Kidney capillary endothelial cell (primary cell): ENCODE measurements at places on chromosomes 1 and 21.

- DNase-seq = peak; percentile 19
Measured at GRCh38 chr1:112513112-112513870, 4.5 kb downstream of the WNT2B start.

DNA sequence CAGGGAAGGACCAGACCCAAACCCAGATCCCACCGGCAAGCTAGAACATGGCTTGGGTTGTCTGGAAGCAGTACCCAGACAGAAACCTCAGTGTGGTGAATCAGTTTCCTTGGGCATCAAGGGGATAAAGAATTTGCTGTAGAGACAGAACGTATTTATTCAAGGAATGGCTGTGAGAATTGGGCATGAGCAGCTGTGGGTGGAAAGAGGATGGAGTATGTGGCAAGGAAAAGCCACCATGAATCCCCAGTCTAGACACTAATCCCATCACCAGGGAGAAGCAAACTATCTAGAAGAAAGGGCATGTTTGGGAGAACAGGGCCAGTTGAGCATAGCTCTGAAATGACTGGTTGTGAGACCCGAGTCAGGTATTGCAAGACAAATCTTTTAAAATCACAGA lies 109.2 kb downstream of the TOMM20 start:
- DNase-seq = no peak

DNA sequence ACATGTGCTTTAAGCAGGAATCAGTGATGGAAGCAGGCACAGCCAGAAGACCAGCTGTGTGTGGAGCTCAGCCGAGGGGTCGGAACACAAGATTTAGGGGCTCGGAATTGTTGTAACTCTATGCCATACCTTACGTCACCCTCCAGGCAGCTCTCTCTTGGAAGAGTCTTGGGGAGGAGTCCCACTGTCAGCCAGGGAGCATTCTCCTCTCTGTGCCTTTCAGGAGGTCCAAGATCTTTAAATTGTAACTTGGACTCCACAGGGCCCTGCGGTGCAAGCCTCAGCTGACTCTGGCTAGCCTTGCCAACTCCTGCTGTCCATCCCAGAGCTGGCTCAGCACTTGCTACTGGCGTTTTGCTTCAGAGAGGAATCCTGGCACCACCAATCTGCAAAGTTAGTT lies 26.4 kb upstream of the ROR1 start:
- DNase-seq = no peak

- DNase-seq = peak; percentile 50
Measured at GRCh38 chr1:66334318-66334717, 199.6 kb upstream of the SGIP1 start.

GRCh38 chr1:22782406-22782805 lies 71.8 kb downstream of the EPHB2 start:
- DNase-seq = no peak

DNA sequence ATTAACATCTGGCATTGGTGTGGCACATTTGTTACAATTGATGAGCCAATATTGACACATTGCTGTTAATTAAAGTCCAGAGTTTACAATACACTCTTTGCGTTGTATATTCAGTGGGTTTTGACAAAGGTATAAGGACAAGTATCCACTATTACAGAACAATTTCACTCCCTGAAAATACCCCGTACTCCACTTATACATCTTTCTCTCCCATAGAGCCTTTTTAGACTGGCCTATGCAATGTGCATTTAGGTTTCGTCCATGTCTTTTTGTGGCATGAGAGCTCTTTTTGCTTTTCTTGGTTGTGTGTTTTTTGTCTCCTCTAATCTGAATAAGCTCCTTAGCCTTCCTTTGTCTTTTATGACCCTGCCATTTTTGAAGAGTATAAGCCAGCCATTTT lies 40.6 kb upstream of the TSNAX start:
- no peak for DNase-seq

DNA sequence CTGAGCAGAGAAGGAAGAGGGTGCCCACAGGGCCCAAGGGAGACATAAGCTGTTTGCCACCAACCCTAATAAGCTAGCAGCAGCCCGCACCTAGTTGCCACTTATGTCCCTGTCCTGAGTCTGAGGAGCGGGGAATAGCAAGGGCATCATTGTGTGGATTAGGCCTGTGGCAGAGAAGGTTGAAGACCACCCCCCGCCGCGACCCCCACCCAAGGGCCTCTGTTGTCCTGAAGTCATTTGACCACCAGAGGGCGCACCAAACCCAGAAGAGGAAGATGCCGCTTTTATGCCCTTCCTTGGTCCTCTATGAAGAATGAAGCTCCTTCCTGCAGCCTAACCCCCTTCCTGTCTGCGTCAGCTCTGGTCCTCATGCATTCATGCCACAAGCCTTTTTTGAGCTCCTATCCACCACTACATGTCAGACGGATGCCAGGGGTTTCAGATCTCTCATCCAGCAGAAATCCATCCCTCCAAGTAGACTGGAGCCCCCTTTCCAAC lies 16.6 kb downstream of the RHBG start:
- peak; percentile 87 for DNase-seq

GRCh38 chr1:225712391-225712790 lies 59.5 kb upstream of the ENAH start:
- no peak for DNase-seq

DNA sequence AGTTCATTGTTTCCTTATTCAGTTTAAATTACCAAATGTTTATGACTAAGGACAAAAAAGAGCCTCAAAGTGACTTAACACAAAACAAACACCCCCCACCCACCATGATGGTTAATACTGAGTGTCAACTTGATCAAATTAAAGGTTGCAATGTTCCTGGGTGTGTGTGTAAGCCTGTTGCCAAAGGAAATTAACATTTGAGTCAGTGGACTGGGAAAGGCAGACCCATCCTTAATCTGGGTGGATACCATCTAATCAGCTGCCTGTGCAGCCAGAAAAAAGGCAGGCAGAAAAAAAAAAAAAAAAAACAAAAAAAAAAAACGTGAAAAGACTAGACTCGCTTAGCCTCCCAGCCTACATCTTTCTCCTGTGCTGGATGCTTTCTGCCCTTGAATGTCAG lies 543.4 kb downstream of the NEGR1 start:
- DNase-seq = no peak

GRCh38 chr1:106876384-106876783 lies 180.1 kb upstream of the PRMT6 start:
- no peak for DNase-seq

- DNase-seq = no peak
Measured at GRCh38 chr1:175600721-175601440, 142.5 kb downstream of the TNR start.

- no peak for DNase-seq
Measured at GRCh38 chr1:240582953-240583352, 29.0 kb downstream of the GREM2 start.

GRCh38 chr1:116254776-116255175 lies 118.3 kb upstream of the ATP1A1 start:
- no peak for DNase-seq

GRCh38 chr1:175268720-175269119 lies 76.1 kb upstream of the KIAA0040 start:
- DNase-seq = no peak

DNA sequence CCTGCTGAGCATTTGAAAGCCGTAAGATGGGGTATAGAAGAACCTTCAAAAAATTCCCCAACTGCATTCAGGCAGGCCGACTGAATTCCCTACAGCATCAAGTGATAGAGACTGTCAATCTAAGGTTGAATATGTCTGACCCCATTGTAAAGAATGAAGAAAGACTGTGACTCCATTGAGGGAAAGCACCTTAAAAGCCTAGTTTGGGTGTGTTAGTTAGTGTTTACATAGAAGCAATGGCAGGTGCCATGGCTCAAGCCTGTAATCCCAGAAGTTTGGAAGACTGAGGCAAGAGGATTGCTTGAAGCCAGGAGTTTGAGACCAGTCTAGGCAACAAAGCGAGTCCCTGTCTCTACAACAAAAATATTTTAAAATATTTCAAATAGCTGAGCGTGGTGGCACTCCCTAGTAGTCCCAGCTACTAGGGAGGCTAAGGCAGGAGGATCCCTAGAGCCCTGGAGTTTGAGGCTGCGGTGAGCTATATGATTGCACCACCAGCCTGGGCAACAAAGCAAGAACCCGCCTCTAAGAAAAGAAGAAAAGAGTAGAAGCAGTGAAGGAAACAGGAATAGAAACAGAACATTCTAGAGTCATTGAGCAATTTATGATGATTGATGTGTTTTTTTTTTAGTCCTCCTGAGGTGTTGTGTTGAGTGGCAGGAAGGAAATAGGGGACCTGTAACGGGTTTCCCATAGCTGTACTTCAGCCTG lies 15.4 kb downstream of the POLR3GL start:
- no peak for DNase-seq

DNA sequence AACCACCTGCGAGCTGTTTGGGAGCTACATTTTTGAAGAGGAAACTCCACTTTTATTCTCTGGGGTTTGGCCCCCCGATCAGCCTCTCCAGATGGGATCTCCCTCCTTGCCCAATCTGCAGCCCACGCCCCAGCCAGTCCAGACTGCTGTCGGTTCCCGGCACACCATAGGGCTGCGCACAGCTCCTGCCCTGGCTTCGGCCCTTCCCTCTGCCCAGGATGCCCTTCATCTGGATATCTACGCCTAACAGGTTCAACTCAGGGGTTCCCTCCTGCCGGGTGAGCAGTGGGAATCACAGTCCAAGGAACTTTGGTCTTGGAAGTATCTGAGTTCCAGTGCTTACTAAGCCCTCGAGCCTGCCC lies 135.3 kb downstream of the KAZN start:
- no peak for DNase-seq

DNA sequence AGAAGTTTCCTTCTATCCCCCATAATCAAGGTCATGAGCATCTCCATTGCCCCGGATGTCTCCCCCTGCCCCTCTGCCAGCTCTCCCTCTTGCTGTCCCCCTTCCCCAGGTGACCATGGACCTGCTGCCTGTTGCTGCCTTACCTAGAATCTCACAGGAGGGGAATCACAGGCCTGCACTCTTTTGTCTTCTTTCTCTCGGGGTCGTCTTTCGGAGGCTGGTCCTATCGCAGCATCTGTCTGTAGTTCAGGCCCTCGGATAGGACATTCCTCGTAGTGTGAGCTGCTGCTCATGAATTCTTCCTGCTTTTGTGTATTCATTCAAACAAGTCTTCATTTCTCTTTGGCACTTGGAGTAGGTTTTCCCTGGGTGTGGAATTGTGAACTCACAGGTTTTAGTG lies 39.9 kb upstream of the ACTRT2 start:
- no peak for DNase-seq

DNA sequence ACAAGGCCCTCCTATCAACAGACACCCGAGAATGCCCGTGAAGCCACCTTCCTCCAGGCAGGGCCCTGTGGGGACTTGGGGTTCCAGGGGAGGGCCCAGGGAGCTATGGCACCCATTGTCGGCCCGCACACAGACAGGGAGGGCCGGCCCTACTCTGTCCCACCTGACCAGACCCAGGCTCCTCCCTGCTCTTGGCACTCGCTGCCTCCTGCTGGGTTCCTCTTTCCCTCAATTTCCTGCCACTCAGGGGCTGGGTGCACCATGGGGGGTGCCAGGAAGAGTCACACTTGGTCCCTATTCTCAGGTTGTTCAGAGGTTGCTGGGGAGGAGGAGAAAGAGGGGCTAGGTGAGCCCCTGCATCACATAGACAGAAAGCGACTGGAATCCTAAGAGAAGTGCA lies 8.0 kb upstream of the OXCT2 start:
- no peak for DNase-seq

DNA sequence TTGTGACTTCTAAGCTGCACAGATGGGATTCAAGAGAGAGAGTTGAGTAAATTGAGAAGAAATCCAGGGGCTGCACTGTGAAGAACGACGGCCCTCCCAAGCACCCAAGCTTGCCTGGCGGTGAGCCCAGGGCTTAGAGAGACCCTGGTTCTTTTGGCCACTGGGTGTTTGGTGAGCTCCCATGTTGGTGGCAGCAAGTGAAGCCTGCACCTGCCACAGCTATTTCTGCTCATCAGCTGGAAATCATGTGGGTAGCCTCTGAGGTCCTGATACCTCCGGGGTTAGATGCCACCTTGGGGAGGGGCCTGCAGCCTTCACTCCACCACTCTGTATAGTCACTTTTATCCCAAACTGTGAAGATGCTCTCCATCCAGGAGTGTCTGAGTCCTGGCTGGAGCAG lies 6.2 kb upstream of the BTG2 start:
- no peak for DNase-seq

DNA sequence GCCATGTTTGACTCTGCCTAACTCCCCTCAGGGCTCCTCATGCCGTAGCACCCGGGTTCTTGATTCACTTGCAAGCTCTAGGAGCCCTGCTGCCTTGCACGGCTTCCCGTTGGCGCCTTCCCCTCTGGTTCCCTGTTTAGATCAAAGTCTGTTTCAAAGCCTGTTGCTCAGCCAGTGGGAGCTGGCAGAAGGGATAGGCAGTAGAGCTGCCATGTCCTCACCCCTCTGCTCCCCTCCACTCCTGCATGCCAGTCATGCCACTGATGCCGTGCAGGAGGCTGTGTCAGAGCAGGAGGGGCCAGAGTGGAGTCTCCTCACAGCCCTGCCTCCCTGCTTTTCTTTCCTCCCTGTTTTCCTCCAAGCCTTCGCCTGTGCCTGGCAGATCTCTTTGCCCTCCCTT lies 26.5 kb downstream of the HMGCS2 start:
- DNase-seq = no peak

DNA sequence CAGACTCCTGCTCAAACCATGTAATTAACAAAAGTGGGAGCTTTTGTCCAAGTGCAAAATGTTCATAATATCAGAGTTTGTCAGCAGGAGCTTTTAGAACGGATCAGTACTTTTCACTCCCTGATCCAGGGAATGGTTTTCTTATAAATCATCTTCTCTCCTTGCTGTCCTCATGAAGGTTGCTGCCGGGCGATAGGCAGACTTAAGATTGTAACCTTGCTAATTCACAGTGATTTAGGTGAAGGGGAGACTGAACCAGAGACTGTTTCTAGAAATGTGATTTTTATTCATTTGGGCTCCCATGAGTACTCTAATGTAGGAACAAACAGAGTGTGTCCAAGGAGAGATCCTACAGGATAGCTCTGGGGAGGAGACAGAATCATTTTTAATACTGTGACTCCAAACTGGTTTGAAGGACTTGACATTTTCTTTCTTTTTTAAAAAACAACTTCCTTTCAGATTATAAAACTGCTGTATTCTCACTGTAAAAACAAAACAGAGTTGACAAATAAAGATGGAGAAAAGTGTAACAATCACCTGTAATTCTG lies 23.7 kb downstream of the ELAVL4 start:
- DNase-seq = no peak

DNA sequence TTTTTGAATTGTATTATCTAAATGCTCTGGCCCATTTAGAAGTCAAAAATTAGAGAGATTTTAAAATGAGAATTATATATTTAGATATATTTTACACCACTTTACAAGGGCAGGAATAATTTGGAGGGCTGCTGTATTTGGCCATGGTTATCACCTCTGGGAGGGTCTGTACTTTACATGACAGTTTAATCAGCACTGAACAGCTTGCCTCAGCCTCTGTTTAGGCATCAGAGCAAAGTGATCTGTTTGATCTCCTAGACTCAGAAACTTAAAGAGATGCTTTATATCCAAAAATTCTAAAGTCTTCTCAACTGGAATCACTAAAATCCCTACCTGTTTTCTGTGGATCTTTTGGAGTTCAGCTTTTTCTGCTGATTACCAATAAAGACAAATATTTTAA lies 5.4 kb upstream of the SPTA1 start:
- no peak for DNase-seq

DNA sequence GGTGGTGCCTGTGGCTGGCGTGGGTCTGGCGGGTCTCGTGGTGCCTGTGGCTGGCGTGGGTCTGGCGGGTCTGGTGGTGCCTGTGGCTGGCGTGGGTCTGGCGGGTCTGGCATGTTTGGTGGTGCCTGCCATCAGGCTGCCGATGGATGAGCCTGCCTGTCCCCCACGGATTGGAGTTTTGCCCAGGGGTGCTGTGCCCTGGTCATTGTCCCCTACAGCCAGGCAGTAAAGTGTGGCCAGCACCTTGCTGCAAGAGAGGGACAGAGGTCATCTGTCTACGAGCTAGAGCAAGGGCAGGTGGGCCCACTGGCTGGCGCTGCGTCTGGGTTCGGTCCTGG lies 41.8 kb downstream of the SKI start:
- DNase-seq = no peak

GRCh38 chr1:53123453-53124140 lies 18.8 kb downstream of the SLC1A7 start:
- no peak for DNase-seq
